NCI-H1436 treated with DMSO at 0.1 percent for 48 hours (cell line): ENCODE measurements at places on chromosomes 11 and 22.

DNA sequence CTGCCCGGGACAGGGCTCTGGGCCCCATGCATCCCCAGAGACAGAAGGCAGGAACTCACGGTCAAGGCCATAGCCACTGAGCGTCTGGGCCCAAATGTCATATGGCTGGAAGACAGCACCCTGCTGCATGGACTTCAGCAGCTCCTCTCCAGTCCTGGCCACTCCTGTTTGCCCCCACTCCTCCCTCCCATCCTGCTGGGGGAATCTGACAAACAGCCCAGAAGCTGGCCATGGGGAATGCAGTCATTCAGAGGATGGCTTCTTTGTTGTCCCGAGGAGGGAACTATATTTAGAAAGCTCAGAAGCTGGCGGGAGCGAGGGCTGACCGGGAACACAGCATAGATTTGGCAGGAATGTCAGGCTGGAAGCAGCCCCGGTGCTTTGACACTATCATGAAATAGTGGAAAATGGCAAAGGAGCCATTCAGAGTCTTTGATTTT, 35.0 kb downstream of the DKK3 start:
- DNase-seq, result no peak

DNA sequence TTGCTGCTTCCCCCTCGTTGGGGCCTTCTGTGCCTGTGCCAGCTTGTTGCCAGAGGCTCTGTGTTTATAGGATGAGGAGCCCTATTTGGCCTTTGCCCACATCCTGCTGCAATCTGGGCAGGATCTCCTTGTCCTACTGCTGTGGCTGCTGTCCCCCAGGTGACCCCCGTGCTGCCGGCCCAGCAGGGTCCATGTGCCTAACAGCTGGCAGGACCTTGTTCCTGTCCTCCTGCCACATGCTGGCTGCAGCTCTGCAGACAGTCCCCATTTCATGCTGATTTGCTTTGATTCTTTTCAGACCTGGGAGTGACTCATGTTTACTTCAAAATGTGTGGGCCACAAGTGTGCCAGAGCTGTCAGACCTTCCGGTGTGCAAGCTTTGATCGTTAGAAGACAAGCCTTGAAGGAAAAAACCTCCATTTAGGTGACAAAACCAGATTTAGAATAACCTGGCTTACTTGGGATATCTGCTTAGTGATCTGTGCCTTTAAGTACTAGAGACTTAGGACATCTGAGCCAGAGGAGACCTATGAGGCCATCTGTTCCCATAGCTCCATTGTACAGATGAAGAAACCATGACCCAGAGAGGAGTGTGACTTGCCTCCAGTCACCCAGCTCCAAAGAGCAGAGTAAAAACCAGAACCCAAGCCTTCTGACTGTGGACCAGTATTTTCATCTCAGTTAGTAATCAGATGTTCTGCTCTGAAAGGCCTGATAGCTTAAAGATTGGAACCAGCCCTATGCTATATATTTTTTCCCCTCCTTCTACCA, 11.1 kb downstream of the NAV2 start:
- DNase-seq, result no peak

- no peak for DNase-seq
These were observed 227.6 kb upstream of the PITPNB start for GRCh38 chr22:28146401-28147314.

DNA sequence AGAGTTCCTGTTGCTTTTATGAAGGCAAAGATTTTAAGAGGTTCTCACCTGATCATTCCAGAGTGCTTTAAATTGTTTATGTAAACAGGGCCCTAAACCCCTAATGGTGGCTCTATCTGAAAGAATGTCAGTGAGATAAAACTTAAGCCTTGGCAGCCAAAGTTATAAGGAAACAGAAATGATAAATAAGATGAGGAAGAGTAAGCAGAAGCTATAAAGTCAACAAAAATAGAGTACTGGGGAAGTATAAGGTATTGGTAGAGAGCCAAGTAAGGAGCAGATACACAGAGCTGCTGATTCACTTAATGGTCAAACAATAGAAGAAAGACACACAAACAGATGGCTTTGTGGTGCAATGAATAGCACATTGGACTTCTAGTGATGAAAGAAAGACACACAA, 37.9 kb downstream of the TMPRSS5 start:
- no peak for DNase-seq

DNA sequence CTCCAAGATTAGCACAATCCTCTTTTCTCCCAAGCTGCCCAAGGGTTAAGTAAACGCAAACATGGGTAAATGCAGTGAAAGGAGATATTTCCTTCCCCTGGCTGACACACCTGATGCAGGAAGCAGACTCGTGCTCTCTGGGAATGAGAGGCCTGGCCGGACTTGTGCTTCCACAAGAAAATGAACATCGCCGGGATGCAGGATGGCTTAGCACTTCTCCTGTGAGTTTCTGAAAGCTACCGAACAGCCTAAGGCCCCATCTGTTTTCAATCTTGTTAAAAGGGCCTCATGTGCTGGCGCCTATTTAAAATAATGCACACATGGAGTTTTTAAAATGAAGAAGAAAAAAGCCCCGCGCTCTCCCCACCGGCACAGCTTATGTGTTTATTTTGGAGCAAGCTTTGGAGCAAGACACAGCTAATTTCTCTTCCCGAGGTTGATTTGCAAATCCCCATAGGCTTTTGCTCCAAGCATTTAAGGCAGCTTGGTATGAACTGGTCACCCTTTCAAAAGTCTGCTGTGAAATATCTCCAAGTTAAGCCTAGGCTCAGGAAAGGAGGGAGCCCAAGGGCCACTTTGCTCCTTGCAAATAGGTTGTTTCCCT, 100.9 kb downstream of the SYN3 start:
- no peak for DNase-seq

- DNase-seq, result no peak
These were observed 3.4 kb downstream of the OR10A6 start for GRCh38 chr11:7927635-7928034.

DNA sequence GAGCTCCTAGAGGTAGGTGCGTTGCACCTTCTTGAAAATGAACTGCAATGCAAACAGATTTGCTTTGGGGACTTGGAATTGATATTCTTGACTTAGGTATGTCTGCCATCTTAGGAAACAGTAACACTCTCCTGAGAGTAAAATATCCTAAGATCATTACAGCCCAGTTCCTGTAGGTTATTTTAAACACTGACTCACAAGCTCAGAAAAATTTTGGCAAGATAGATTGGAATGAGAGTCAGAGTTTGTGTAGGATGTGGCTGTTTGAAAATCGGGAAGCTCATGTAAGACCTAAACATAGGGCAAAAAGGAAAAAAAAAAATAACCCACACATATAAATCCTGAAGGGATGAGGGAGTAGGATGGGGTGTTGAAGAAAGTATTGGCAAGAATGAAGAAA, 377.0 kb upstream of the LRRC4C start:
- DNase-seq, result no peak

- DNase-seq, result no peak
These were observed 30.4 kb downstream of the USH1C start for GRCh38 chr11:17513853-17514252.

DNA sequence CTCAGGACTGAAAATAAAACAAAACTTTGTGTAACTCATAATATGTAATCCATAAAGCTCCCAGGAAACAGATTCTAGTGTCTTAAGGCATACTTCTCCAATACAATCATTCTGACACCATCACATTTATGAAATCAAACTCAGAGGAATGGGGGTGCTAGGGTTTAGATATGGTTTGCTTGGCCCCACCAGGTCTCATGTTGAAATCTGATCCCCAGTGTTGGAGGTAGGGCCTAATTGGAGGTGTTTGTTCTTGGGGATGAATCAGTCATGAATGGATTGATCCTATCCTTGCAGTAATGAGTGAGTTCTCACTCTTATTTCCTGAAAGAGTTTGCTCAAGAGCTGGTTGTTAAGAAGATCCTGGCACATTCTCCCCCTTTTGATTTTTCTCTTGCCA, 380.9 kb downstream of the ETS1 start:
- no peak for DNase-seq
